ENCODE measurements at places on chromosomes 5 and 9.

DNA sequence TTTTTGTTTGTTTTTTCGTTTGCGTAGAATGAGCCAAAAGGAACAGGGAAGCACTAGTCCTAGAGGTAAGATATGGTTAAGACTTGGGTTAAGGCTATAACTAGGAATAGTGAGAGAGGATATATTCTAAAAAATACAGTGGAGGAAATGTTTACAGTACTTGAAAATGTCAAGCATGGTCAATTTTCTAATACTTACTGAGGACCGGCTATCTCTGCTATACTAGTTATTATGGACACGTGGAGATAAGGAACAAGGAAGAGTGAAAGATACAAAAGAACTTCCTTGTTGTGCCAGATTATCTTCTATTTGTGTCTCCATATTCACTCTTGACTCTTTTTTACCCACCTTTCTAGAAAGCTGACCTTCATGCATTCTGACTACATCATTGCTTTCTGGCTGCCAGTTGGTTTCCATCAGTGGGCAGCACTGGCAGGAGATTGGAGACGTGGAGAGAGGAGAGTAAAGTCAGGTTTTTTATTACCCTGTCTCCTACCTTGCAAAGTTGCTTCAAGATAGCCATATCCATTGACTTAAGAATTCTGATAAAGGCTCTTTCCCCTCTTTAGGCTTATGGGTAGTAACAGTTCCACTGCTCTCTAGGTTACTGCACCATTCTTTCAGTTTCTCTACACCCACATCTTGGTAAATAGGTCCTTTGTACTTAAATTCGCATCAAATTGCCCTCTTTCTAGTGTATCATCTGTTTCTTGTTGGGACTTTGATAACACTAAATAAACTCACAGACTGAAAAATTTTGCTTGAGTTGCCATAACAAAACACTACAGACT is 9.0 kb upstream of the RFX3 start:
- DNase-seq = no peak

DNA sequence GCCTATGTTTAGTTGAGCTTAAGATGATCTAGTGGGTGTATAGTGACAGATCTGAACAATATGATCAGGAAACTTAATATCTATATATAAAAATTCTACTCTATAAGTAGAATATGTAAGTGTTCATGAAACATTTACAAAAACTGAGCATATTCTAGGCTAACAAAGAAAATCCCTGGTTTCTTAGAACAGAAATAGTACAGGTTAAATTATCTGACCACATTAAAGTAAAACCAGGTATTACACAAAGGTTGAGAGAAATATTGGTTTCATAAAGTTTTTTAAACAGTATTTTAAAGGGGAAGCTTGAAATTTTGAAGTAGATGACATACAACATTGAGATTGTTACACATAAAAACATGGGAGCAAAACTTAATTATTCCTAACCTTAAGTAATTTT is 39.3 kb downstream of the LRRC70 start:
- no peak for DNase-seq

GRCh38 chr5:87121304-87122150 is 146.2 kb upstream of the RASA1 start:
- peak; percentile 16 for DNase-seq

GRCh38 chr9:38227656-38228055 is 158.6 kb upstream of the SHB start:
- no peak for DNase-seq

DNA sequence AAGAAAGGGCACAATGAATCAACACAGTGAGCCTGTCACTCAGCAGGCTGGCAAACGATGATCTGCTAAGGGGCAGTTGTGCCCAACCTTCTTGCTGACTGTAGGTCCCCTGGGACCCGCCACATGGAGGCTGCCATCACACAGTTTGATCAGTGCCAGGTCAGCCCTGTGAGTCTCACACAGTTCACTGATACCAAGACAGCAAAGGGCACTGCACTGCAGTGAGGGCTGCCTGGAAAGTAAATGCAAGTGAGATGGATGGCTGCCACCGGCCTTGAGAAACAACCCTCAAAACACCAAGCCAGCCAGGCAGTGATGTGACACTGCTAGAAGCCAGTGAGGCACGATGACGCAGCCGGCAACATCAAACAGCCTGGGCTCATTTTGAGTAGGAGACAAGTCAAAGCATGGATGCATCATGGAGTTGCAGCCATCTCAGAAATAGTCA is 30.3 kb downstream of the FOXD1 start:
- DNase-seq = no peak

DNA sequence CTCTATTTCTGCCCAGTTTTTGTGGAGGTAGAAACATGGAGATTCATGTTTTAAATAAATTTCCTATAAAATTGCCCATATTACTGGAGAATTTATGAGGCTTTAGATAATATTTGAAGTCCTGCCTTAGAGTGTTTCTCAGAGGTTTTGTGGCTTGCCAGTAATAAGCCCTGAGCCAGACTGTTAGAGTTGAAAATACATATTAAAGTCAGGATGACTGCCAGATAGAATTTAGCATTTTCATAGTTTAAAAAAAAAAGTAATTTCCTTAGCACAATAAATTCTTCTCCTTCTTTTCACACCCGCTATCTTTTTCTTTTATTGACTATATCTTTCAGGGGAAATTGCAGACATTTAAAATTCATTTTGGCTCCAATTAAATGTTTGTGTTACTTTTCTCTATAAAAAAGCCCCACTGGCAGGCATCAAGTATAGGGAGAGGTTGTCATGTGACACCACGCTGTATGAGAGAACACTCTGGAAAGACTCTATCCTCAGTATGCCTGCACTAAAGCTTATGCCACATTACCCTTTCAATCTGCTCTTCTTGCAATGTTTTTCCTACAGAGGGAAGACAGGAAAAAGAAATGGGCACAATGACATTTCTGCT is 135.2 kb downstream of the MPDZ start:
- no peak for DNase-seq

- DNase-seq = no peak
Observed at GRCh38 chr9:77454663-77455062, 193.5 kb downstream of the GNA14 start.

DNA sequence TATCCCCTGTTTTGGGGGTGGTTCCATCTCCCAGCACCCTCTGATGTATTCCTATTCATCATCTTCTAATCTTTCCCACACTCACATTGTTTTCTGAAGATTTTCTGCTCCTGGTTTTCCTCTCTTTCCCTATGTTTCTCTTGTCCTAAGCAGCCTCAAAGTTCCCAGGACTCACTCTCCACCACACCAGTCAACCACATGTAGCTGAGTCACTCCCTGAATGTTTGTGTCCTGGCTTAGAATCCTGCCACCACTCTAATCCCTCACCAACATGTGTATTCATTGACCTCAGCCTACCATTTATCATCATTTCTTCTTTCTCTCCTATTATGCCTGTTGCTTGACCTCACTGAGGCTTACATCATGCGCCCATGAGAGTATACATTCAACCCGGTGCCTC is 282.4 kb upstream of the ADAMTS16 start:
- DNase-seq = no peak

- DNase-seq = no peak
Observed at GRCh38 chr5:168879929-168880328, 300.8 kb upstream of the PANK3 start.

DNA sequence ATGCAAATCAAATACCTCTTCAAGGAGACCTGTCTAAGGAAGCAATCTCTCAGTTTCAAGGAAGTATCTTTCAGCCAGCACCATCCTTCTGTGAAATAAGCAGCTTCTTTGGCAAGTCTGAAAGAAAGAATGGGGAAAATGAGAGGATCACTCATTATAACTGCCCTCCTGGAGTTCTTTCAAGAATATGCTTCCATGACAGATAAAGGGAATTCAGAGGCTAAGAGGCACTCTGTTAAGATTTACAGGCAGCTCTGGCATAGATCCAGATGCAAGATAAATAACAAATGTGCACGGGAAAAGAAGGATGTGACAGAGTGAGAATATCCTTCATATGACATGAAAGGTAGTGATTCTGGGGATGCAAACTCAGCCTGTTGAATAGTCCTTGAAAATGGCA is 348.2 kb upstream of the CCNG1 start:
- DNase-seq = no peak

- DNase-seq = no peak
Observed at GRCh38 chr9:36818242-36818938, 215.7 kb downstream of the PAX5 start.

DNA sequence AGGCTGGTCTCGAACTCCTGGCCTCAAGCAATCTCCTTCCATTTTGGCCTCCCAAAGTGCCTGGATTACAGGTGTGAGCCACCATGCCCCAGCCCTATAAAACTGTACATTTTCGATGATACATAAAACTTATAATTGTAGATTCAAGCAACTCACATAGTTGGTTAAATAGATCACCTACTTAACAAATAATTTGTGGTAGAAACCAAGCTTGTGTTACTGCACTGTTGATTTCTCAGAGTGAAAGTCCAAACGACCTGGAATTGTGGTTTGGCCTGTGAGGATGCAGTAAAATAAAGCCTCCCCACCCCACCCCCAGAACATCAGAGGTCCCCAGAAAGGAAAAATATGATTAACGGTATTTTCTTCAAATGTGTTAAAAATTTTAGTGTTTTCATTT is 92.7 kb downstream of the TRIO start:
- no peak for DNase-seq

GRCh38 chr9:93084471-93084881 is 11.5 kb upstream of the CARD19 start:
- DNase-seq = no peak

DNA sequence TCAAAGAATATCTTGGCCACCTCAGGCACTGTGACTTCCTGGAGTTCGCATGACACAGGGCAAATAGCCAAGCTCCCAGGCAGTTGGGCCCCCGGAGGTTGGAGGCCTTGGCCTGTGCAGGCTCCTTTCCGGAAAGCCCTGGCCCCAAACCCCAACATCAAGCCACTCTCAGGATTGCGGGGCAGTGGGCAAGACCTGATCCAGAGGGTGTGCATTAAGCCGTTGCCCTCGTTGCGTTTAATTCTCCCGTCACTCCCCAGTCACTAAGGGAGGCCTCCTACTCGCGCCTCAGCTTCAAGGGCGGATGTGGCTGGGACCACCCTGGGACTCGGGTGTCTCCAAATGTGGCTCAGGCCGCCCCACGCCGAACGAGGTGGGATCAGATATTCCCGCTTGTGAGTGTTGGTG is 60.1 kb downstream of the TMEM174 start:
- no peak for DNase-seq

DNA sequence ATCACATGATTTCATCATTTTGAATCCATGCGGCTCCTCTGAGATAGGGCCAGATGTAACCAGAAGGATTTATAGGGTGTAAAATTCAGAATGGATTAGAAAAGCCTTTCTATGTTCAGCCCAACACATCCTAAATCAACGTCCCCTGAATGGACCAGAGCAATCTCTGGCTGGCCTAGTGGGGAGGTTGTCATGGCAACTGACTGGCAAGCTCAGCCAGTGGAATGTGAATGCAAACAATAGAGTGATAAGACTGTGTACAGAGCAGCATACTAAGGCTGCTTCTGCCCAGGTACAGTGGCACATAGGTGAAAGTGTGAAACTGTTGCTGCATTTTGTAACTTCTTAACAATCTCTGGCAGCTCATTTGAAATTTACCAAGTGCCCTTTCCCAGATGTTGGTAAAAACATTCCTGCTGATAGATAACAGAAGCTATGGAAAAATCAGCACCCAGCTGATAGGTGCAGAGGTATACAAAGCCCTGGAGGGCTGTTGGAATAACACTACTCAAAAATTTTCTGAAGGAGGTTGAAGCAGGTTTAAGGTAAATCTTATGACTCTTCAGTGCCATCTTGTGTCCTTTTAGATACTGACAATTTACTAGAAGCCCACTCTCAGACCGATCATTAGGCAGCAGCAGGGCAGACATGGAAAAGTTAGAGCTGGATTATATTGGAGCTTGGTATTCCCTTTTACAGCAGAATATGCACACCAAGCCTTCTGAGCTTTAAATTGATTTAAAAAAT is 267.2 kb downstream of the RAB3C start:
- no peak for DNase-seq

DNA sequence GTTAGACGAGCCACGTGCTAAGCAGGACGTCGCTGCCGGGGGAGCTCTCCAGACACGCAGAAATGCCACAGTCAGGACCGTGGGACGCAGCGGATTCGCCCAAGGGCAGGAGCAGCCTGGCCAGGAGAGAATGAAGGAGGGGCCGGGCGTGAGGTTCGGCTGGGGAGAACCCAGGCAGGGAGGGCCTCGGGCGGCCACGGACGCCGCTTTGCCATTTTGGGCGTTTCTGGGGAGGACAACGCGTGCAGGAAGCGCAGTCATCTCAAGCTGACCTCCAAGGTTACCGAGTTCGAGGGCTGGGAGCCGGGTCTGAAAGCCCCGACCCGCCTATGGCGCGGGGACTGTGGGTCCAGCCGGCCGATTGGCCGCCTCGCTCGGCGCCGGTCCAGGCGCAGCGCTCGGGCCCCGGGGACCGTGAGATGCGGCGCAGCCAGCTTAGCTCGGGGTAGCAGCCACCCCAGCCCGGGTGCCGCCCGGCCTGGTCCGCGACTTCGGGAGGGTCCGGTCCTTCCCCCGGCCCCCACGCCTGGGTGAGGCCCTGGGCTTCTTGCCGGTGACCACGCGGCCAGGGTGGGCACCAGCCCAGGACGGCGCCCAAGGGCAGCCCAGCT is 760 bp upstream of the MAN1B1 start:
- no peak for DNase-seq

GRCh38 chr9:121599872-121600585 is 51.4 kb upstream of the DAB2IP start:
- no peak for DNase-seq

DNA sequence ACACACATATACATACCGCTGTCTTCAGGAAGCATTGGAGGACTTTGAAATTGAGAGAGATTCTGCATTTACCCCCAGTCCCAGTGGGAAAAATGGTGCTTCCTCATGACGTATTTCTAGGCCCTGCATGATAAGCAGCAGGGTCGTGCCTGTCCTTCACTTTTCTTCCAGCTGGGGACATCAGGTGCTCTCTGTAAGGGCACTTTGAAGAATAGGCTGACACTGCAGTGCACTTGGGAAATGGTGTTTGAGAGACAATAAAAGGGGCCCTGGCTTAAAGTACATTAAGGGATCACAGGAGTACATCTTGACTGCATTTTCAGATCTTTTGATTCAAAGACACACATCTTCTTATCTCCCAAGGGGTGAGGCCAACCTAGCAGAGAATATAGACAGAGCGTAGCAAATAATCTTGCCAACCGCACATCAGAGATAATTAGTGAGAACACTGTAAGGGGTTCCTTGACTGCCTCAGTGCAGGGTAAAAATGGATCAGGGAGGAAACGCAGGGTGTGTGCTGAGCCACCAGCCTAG is 437.9 kb downstream of the CSNK1G3 start:
- no peak for DNase-seq

DNA sequence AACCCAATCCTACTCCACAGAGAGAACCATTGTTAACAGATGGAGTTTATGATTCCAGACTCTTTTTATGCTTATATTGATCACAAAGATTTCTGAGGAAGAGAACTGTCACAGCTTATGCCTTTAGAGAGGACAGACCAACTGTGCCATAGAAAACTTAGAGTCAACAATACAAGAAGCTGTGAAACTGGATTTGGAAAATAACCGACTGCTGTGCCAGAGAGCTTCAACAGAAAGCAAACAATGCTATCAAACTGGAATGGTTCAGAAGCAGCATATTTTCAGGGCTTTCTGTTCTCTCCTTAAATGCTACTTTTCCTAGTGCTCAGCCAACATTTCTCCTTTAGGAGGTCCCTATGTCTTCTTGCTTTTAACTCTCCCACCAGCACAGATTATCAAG is 5.0 kb downstream of the DCTN4 start:
- no peak for DNase-seq

GRCh38 chr5:134106991-134107701 is 7.3 kb upstream of the TCF7 start:
- no peak for DNase-seq
